ENCODE measurements at places on chromosomes 11 and 22. TPM values are rescaled to one million over a fixed set of nuclear protein-coding genes. Genes with fewer than 3 reads are reported as not detected.

Gene MS4A15
- total RNA-seq, result not detected

DNA sequence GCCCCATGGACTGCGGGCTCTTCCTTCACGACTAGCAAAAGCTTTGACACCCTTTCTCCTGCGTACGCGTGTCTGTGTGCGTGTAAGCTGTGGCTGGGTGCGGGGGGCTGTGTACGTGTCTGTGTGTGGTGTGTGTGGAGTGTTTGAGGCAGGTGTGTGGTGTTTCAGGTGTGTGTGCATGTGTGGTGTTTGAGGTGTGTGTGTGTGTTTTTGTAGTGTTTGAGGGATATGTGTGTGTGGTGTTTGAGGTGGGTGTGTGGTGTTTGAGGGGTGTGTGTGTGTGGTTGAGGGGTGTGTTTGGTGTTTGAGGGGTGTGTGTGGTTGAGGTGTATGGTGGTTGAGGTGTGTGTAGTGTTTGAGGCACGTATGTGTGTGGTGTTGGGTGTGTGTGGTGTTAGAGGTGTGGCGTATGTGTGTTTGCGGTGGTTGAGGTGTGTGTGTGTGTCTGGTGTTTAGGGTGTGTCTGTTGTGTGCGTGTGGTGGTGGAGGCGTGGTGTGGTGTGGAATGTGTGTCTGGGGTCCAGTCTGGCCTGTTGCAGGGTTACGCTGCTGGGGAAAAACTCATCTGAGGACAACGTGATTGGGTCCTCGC is 687 bp upstream of the ARSA start:
- DNase-seq, result no peak

DNA sequence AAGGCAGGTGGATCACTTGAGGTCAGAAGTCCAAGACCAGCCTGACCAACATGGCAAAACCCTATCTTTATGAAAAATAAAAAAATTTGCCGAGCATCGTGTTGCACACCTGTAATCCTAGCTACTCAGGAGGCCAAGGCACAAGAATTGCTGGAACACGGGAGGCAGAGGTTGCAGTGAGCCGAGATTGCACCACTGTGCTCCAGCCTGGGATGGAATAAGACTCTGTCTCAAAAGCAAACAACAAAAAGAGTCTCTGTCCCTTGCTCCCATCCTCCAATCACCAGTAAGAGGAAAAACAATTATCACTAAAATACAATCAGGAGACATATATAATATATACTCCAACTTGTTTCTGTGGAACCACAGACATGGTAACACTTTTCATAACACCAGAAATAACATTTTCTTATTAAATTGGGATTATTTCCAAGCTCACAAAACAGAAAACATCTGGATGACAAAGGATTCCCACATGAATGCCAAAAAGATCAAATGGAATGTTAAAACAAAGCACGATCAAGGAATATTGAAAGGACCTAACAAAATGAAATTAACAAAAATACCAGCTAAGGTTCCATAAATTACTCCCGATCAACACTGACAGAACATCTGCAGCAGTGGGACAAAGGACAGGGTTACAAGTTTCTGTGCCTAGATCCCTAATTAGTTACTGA is 15.2 kb downstream of the FCHSD2 start:
- no peak for DNase-seq

DNA sequence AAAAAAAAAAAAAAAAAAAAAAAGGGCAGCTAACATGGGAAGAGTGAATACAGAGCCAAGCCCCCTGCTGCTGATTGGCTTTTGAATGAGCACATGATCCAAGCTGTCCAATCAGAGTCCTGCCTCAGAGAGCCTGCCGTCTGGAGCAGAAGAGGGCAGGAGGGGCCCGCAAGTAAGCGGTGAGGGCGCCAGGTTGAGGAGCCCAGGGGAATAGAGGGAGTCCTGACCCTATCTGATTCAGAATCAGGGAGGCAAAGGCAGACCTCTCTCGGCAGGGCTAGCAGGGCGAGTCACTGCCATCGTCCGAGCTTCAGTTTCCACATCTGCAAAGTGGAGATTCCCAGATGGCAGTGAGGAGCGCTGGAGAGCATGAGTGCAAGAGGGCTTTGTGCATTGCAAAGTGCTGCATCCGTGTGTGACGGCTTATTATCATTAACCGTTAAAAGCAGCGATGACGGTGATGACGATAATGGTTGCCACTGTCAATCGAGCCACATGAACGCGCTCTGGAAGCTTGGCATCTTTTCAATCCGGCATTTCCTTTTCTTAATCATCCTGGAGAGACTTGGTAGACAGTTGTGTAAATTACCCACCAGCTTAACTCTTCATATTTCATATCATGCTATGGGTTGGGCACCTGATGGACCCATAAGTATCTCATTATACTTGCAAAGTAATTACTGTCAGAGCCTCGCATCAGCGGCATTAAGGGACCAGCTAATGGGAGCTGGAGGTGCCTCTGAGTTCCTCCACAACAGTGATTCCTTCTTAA is 68.6 kb upstream of the ATXN10 start:
- DNase-seq, result no peak

- DNase-seq, result no peak
Measured at GRCh38 chr11:16356761-16357393, 531 bp upstream of the SOX6 start.

Gene TIGD3
- total RNA-seq, result 0.35 TPM

DNA sequence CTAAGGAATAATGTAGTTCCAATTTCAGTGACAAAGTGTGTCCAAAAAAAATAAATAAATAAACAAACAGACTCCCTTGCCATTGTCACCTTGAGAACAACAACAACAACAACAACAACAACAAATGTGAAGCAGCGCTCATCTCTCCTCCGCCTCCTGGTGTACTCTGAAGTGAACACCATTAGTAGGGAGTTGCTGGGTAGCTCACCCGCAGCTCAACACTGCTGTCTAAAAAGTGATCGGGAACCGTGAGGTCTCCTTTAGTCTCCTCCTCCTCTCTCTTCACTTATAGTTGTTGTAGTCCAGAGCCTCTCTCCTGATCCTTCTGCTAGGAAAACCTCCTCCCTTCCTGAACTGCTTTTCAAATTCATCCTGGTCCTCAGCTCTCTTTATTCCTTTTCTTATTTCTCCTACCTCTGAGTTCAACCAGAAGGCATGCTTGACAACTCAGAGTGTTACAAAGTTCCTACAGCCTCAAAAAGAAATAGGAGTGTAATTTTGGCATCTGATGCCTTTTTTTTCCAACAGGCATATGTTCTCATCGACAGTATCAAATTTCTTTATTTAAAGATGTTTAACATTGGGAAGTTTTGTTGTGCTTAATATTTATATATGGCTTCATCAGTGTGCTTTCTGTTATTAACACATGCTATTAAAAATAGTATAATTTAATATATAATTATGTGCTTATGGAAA is 215.1 kb downstream of the PGR start:
- no peak for DNase-seq

Gene PANX3
- total RNA-seq, result not detected

DNA sequence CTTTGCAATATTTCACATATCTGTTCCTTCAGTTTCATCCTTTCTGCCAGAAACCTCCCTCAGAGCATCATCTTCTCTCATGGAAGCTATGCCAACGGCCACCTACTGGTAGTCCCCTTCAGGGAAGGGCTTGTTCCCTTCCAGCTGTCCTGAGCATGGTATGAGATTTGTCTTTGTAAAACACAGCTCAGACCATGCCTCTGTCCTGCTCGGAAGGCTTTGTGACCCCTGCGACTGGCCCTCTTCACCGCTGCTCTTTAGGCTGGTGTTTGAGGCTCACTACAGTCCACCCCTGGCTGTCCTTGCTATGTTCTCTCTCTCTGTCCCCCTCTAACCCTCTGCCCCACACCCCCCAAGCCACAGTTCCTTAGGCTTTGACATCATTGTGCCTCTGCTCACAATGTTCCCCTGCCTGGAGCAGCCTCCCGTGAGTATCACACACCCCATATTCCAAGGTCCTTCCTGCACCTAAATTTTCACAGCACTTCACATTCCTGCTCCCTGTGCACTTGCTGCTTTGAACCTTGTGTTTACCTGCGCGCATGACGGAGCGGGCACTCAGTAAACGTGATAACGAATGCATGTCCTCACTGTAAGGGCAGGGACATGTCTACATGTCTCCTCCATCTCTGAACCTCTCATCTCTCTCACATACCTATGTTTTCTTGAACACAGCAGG is 24.0 kb upstream of the ACER3 start:
- no peak for DNase-seq

Gene SEPTIN5
- total RNA-seq, result 1.4 TPM

GRCh38 chr11:118156531-118157185 is 4.0 kb upstream of the SCN4B start:
- DNase-seq, result peak; percentile 60

- DNase-seq, result peak; percentile 34
Measured at GRCh38 chr22:47090591-47091245, 328.3 kb downstream of the TBC1D22A start.

DNA sequence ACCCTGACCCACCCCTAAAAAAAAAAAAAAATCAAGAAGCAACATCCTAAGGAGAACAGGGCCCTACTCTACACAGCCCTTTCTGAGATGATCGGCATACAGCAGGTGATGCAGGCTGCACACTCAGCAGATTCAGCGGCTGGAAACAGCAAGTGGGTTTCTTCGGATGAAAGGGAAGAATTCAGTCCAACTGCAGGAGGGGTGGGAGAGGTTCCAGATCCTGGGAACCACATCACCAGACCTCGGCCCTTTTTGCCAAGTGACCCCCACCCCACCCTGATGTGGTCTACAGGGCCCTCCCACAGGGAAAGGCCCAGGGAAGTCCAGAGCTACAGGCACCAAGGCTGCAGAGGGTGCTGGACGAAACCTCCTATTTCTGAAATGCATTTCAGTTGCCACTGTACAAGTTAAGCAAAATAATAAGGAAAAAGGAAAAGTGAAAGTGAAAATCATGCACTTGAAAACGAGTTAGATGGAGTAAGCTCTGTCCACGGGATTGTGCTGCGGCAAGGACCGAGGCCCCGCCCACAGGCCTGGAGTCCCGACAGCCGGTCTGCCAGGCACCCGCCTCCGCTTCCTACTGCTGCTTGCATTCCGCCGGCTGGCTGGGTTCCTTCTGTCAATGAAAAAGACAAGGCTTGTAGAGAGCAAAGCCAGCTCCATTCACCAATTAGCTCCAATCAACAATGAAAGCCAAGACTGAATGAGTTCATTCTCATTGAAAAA is 16.0 kb upstream of the PHLDA2 start:
- DNase-seq, result peak; percentile 63

DNA sequence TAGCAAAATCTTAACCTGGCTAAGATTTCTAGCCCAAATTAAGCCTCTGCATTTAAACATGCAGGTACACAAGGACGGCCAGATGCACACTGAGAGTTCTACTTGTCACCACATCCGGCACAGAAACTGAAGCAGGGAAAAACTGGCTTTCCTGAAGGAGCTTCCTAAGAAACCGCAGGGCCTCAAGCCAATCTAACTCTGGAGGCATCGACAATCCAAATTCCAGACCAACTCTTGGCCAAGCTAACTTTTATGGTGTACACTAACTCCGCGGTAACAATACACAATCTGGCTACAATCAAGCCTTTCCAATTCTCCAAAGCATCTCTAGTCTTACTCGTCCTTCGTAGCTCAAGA is 1.2 kb downstream of the MSANTD2 start:
- peak; percentile 6 for DNase-seq

DNA sequence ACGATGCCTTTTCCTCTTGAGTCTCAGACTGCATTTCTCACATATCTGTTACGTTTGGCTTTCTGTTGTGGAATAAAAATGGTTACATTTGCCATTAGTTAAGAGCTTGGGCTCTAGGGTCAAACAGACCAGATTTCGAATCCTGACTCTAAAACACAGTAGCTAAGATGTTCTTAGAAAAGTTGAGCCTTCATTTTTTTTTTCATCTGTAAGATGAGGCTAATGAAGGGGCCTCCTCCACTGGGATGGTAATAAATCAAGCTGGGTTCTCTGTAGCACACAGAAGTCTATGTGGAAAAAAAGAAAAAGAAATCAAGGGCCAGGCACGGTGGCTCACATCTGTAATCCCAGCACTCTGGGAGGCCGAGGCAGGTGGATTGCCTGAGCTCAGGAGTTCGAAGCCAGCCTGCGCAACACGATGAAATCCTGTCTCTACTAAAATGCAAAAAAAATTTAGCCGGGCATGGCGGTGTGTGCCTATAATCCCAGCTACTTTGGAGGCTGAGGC is 49.9 kb upstream of the CAPRIN1 start:
- no peak for DNase-seq

DNA sequence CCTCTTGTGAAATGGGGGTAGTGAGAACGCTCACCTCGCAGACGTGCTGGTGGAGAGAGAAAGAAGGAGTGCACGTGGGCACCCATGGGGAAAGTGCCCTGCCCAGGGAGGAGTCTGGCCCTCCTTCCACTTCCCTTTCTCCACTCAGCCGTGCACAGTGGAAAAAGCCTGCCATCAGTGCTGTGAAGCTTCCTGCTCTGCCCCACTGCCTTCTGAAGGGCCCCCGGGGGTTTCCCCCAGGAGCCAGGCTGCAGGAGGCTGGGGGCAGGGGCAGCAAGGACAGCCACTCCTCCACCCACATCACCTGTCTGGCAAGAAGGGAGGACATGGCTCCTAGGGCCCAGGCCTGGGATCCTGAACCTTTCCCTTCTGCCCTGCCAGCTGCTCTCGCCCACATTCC is 7.6 kb downstream of the TP53I11 start:
- DNase-seq, result no peak

Gene MISFA
- not detected for total RNA-seq

Gene KCNJ1
- total RNA-seq, result not detected

Gene EFCAB6
- total RNA-seq, result 0.22 TPM

Gene ENTHD1
- total RNA-seq, result not detected

Gene OR51B4
- total RNA-seq, result not detected

Gene RIBC2
- total RNA-seq, result 0.67 TPM

DNA sequence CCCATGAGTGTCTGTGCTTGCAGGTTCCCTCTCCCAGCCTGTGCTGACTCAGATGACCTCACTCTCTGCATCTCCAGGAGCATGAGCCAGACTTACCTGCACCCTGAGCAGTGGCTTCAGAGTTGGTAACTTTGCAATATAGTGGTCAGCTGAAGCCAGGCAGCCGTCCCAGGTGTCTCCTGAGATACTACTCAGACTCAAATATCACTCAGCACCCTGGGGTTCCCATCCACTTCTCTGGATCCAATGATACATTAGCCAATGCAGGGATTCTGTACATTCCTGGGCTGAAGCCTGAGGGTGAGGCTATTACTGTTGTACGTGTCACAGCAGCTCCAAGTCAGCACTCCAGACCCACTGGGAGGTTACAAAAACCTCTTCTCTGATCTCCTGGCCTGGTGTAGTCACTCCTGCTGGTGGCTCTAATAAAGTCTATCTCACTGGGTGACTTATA is 87.8 kb upstream of the TOP3B start:
- no peak for DNase-seq

GRCh38 chr11:2520736-2521035 is 75.9 kb downstream of the KCNQ1 start:
- no peak for DNase-seq

GRCh38 chr22:28977060-28977459 is 84.6 kb downstream of the C22orf31 start:
- DNase-seq, result no peak

GRCh38 chr11:120339394-120339890 is 3.2 kb downstream of the ARHGEF12 start:
- DNase-seq, result peak; percentile 11

Gene GGTLC2
- not detected for total RNA-seq

- DNase-seq, result no peak
Measured at GRCh38 chr11:7696424-7696823, 9.9 kb downstream of the OVCH2 start.
